ENCODE measurements at places on chromosomes 5 and 9. TPM values are rescaled to one million over a fixed set of nuclear protein-coding genes. Genes with fewer than 3 reads are reported as not detected.

GRCh38 chr5:30894811-30895210 is 298.7 kb upstream of the CDH6 start:
- ATAC-seq, result no peak

GRCh38 chr5:169003721-169004541 is 297.0 kb downstream of the SLIT3 start:
- no peak for ATAC-seq

TMOD1 gene
- total RNA-seq, result 78.9 TPM

TMC1 gene
- not detected for total RNA-seq

PCDHB12 gene
- 0.67 TPM for total RNA-seq
